ENCODE measurements at places on chromosomes 2 and 18. TPM values are rescaled to one million over a fixed set of nuclear protein-coding genes. Genes with fewer than 3 reads are reported as not detected.

GRCh38 chr2:232781765-232782164, 5.4 kb upstream of the KCNJ13 start:
- no peaks in the 10 kb centered on the region for H3K27me3 ChIP-seq
- peaks cover 6% of the 10 kb centered on the region for H3K4me1 ChIP-seq
- H3K27ac ChIP-seq = no peak overlapping the region
- H3K36me3 ChIP-seq = no peaks in the 10 kb centered on the region

- DNase-seq = no peak
- H3K27ac ChIP-seq = no peak overlapping the region
- H3K4me1 ChIP-seq = no peaks in the 10 kb centered on the region
- H3K27me3 ChIP-seq = no peaks in the 10 kb centered on the region
Measured at GRCh38 chr2:203352604-203353255, 24.5 kb downstream of the ABI2 start.

DNA sequence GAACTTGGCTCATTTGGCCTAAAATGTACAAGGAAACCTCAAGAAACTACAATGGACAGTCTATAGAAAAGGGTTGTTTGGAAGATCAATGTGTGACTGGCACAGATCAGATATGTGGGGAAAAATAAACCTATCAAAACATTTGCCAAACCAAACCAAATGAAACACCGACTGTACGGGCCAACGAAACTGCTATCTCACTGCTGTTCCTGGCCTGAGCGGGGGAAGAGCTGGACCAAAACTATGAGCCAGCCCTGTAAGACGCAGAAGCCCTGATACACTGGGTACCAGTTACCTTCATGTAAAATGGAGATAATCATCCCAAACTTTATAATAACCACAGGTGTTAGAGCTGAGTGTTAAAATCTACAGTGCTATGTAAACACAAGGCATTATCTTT, 11.7 kb downstream of the CDC42EP3 start:
- peak overlapping the region; percentile 85 for H3K27ac ChIP-seq
- H3K4me1 ChIP-seq = peaks cover 95% of the 10 kb centered on the region
- H3K4me3 ChIP-seq = no peak overlapping the region
- DNase-seq = no peak
- H3K36me3 ChIP-seq = no peaks in the 10 kb centered on the region
- no peaks in the 10 kb centered on the region for H3K27me3 ChIP-seq

GRCh38 chr2:219350710-219351221, 18.2 kb upstream of the RESP18 start:
- no peaks in the 10 kb centered on the region for H3K4me1 ChIP-seq
- no peaks in the 10 kb centered on the region for H3K36me3 ChIP-seq
- DNase-seq = no peak
- H3K27me3 ChIP-seq = peaks cover 6% of the 10 kb centered on the region
- H3K27ac ChIP-seq = no peak overlapping the region

DNA sequence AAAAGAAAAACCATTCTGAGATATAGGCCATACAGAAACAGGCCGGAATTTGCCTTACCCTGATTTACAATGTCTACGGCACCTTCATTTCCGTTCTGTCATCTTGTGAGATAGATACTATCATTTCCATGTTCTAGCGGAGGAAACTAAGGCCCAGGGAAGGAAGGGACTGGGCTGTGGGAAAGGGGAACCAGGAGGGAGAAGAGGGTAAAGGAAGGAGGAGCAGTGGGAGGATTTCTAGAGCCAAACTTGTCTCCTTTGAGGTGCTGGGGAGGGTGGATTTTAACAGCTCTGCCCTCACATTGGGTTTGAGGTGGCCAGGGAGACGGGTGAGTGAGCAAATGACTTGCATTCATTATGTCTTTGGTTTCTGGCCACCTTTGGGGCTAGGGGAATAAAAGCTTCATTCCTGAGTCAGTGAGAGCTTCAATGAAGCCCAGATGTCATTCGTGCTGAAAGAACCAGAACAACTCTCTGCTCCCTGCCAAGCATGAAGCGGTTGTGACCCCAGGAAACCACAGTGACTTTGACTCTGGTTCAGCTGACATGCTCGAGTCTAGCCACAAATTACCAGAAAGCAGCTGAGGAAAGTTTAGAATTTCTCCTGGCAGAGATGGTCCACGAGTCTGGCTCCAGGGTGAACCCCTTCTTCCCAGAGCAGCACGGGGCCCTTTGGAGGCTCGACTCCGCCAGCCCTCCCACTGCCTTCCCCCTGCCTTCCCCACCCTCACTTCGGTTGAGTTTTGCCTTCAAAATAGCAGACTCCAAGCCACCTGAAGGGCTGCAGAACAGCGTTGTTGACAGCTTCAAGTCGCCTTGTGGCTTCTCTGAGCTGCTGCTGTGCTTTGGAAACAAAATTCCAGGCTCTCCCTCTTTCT, 3.8 kb downstream of the ACTG2 start:
- no peak overlapping the region for H3K27ac ChIP-seq
- DNase-seq = no peak
- H3K4me3 ChIP-seq = no peak overlapping the region
- H3K36me3 ChIP-seq = no peaks in the 10 kb centered on the region
- H3K4me1 ChIP-seq = no peaks in the 10 kb centered on the region

Gene CXCR1
- 0.53 TPM for total RNA-seq

GRCh38 chr2:46136481-46136880, 160.7 kb upstream of the EPAS1 start:
- no peaks in the 10 kb centered on the region for H3K36me3 ChIP-seq
- peak overlapping the region; percentile 23 for H3K27ac ChIP-seq
- peaks cover 19% of the 10 kb centered on the region for H3K4me1 ChIP-seq
- H3K4me3 ChIP-seq = no peak overlapping the region

Gene DNAH6
- total RNA-seq = not detected
